ENCODE measurements at places on chromosomes 4 and X.

DNA sequence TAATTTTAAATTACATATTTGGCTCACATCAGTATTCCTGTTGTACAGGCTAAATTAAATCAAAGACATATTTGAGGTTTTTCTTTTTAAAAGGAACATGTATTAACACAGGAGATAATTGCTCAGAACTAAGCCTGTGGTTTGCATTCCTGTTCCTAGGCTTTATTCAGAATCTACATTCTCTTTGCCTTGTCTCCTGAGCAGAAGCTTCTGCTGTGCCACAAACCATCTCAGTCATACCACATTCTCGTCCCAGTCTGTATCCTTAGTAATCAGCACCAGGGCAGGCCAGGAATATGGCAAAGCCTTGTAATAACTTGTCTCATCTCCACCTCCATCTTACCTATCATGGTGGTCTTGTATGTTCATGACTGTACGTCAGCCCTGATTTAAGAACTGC is 162.8 kb downstream of the ARHGAP24 start:
- no peak for DNase-seq

- no peak for DNase-seq
These were observed 58.5 kb downstream of the STARD8 start for GRCh38 chrX:68705986-68706385.

GRCh38 chr4:118289794-118290193 is 63.0 kb downstream of the PRSS12 start:
- DNase-seq: no peak

DNA sequence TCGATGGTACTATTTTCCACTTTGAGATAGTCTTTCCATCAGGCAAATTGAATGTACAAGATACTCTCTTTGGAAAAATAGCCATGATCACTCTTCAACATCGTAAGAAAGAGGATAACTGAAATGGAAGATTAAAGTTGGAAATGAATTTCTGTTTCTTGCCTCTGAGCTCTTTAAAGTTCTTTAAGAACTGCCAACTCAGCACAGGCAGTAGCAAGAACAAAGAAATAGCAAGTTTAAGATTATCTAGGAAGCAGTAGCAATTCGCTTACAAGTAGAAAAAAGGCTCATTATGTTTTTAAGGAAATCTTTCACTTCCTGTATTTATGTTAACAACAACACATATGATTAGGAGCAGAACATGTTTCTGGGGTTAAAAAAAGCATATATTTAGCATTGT is 127.6 kb downstream of the CDS1 start:
- DNase-seq: no peak

- no peak for DNase-seq
These were observed 28.4 kb downstream of the ABCG2 start for GRCh38 chr4:88130003-88130402.

- DNase-seq: no peak
These were observed 132.1 kb downstream of the ARHGAP10 start for GRCh38 chr4:147863808-147864472.

DNA sequence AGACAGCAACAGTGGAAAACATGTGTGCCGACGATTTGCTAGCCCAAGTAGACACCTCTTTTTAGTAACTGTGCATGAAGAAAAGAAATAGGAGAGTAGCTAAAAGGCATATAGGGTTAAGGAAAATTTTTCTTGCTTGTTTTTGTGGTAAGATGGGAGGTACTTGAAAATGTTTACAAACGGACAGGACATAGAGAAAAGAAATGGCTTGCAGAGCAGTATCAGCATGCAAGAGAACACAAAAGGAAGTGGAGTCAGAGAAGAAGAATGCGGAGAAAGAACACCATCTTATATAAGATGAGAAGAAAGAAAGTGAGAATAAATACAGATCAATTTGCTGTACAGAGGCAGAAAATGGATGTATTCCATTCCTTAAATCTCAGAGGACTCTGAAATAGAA is 263.7 kb upstream of the ETNPPL start:
- DNase-seq: no peak

- no peak for DNase-seq
These were observed 217.0 kb upstream of the FAT4 start for GRCh38 chr4:125097729-125098128.

DNA sequence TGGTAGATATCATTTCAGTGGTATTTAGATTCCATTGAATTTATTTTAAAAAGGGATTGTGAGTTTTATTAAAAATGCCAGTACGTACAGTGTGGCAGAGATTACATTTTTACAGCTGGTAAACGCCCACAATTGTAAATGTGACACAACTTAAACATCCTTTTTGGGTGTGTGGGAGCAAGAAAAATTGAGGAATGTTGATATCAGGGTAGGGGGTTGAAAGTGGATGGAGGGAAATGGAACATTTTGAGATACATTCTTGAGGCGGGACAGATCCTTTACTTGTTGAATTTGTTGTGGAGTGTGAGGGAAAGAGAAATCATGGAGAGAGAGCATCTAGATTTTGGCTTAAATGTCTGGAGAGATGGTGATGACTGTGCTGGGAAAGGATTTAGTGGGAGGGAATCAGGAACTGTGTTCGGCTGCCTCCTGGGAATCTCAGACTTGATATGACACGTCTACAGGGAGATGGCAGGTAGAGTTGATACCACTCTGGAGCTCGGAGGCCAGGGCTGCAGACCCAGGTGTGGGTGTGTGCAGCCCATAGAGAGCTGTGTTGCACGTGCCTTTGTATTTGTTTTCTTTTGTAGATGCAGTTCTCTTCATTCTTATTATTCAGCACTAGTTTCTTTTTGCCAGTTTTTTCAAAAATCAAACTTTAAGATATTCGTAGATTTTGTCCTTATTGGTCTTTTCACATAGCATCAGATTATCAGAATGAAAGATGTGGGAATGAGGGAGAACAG is 10.8 kb downstream of the TMEM131L start:
- no peak for DNase-seq

GRCh38 chr4:71635139-71635748 is 148.6 kb downstream of the GC start:
- DNase-seq: no peak

- no peak for DNase-seq
These were observed 1.5 kb downstream of the LAP3 start for GRCh38 chr4:17578482-17578891.

DNA sequence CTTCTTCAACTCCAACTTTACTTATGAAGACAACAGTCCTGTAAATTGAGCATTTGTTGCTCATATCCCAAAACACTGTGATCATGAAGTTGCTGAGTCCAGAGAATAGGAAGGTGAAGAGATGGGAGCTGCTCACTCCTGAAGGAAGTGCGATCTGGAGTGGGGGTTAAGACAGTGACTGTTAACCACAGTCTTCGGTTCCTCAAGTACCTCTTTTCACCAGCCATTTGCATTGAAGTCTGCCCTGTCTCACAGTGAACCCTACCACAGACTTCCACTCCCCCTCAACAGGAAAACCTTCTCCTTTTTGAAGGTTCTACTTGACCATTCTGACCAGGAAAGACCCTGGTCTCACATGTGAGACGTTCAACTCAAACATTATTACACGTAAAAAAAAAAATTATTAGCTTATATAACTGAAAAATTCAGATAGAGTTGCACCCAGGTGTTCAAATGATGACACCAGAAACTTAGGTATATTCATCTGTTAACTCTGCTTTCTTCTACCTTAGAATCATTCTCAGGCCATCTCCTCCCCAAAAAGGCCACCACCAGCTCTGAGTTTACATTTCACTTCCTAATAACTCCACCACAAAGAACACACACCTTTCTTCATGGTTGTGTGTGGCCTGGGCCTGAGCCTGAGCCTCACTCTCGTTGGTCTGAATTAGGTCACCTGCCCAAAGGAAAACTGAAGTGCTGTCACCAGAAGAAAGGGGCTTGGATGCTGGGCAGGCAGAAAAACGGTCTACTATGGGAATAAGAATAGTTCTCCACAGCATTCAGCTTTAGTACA is 199.2 kb downstream of the DCTD start:
- no peak for DNase-seq

- DNase-seq: no peak
These were observed 96.1 kb upstream of the FAM9B start for GRCh38 chrX:9130031-9130430.

DNA sequence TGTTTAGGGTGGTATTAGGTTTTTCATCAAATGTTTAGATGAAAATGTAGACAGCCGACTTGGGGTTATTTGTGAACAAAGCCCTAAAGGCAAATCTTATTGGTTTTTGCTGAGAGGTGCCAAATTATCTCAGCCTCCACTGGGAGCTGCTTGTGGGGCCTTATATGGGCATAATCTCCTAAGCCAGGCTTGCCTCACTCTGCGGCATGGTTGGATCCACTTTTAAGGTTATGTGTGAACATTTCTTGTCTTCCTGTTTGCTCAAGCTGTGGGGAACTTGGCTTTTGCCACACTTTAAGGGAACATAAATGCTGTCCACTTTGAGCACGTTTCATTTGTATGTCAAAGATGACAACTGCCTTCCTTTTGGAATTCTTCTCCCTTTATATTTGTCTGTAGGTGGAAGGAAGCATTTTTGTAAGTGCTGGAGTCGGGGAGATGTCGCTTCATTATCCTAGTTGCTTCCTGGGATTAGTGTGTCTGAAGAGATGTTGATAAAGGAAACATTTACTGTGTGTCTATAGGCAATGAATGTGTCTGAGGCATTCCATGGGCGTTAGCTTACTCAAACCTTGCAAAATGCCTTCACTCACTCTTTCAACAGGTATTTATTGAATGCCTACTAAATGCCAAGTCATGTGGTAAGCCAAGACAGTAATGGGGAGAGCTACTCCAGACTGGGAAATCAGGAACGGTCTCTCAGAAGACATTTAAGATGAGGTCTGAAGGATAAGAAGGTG is 78.3 kb downstream of the SLC9A6 start:
- no peak for DNase-seq

- DNase-seq: no peak
These were observed 47.7 kb upstream of the ADGRL3 start for GRCh38 chr4:61152433-61152832.

Data from activated naive CD4-positive, alpha-beta T cell treated with anti-CD3 and anti-CD28 coated beads, Interleukin-2, amount 10 ng/mL, durations not matched to agents 7 days and 5 days (primary cell).